ENCODE measurements at places on chromosomes 7 and 10.

DNA sequence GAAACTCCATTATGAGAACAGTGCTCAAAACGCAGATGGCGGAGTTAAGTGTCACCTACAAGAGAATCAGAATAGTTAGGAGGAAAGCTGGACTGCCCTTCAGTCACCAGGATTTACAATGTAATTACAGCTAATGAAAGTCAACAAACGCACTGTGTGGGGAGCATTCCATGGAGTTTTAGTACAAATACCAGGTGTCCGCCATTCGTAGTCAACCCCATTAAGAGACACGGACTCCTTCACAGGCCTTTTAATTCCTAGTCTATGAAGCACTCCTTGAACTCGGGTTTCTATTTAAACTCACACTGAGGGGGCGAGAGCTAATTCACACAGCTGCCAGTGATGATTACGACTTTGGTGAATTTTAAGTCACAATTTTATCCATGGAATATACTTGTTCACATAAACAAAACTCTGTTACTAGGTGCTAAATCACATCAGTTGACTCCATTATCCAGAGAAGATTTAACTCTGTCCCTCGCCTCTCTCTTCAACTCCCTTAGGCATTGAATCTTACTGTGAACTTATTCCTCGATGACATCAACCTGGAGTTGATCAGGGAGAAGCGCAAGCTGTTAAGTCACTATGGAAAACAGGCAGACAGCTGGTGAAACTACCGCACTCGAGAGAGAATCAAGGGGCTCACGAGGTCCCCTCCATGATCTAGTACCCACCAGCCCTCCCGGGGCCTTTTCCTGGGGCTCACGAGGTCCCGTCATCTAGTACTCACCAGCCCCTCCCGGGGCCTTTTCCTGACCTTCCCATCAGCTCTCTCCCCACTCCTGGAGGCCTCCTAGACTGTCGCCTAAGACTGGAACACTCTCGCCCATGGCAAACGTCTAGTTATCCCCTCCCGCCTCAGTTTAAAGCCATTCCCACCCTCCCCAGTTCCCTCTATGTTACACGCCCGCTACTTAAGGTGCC, 1.5 kb downstream of the ZFAND2A start:
- DNase-seq: no peak

- no peak for DNase-seq
Measured at GRCh38 chr7:12239806-12240205, 28.7 kb downstream of the TMEM106B start.

DNA sequence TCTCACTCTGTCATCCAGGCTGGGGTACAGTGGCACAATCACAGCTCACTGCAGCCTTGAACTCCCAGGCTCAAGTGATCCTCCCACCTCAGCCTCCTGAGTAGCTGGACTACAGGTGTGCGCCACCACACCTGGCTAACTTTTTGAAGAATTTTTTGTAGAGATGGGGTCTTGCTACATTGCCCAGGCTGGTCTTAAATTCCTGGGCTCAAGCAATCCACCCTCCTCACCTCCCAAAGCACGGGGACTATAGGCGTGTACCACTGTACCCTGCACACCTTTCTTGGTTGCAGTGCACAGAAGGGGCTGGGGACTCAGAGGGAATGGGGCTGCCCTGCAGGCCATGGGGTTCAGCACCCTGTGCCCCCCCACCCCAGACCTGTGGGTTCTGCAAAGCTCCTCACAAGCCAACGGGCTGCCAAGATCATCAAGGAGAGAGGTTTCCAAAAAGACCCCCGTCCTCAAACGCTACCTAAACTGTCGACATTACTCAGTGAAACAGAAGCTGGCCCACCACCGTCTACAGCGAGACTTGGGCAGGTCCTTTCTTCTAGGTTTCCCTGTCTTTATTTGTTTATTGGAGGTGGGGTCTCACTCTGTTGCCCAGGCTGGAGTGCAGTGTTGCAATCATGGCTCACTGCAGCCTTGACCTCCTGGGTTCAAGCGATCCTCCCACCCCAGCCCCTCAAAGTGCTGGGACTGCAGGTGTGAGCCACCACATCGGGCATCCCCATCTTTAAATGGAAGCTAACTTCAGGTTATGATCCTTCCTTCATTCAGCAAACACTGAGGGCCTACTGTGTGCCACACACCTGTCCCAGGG, 26.6 kb upstream of the ELFN1 start:
- no peak for DNase-seq

DNA sequence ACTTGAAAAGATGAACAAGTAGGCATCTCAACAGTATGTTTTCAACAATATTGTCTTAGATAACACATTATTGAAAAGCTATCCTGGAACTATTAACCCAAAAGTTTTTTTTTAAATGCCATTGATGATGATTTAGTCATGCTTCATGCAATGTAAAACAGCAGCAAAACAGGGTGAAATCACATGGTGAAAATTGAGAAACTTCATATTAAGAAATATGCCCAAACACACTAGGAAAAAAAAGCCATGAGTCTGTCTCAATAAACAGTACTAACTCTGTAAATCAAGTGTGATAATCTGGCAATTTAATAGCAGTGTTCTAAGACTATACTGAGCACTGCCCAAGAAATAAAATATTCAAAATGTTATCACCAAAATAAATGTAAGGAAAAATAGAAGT, 613.1 kb downstream of the KCNMA1 start:
- DNase-seq: no peak

- no peak for DNase-seq
Measured at GRCh38 chr7:27149842-27150567, 2.4 kb downstream of the HOXA3 start.

DNA sequence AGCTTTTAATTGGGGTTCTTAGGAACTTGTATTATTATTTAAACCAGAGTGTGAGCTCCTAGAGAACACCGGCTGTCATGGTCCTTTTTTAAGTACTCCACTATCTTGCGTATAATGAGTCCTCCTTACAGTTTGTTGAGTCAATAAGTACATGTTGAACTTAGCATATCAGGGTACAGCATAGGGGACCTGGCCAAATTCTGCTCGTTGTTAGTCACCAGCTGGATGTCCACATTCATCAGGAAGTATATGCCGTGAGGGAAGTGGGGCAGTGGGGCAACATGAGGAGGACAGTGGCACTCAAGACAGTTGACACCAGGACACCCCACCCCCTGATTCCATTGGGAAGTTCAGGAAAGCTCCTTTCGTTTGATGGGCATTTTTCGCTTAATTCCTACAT, 16.6 kb downstream of the RPP30 start:
- DNase-seq: no peak

DNA sequence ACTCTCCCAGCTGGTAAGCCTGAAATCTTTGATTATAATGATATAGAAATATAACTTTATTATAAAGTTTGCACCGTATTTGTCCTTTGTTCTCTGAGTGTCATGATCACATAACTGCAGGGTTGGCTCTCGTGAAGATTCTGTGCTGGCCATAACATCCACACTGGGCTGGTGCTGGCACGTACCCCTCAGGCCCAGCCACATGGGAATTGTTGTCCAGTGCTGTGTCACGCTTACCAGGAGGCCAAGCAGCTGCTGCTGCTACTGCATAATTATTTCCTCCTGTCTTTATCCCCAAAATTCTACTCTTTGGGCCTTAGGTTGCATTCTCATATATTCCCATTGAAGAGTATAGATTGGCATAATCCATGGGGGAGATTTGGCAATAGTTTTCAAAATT, 20.8 kb upstream of the UCN3 start:
- no peak for DNase-seq

DNA sequence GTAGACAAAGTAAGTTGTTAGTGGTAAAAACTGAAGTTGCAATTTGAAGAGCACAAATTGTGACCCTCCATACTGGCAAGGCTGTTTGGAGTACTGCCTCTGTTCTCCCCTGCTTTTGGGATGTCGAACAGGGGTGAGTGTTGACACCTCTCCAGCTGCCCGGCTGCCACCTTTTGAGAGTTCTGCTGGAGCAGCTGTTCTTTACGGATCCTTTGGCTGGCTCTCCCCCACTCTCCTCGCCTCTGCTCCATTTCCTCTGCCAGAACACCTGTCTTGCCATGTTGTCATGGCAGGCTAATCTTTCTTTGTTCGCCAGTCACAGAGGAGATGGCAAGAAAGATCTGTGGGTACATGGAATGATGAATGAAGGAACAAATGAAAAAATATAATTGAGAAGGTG, 34.9 kb downstream of the INSYN2A start:
- DNase-seq: no peak

- no peak for DNase-seq
Measured at GRCh38 chr10:127982601-127983000, 75.7 kb downstream of the PTPRE start.

- no peak for DNase-seq
Measured at GRCh38 chr7:124643311-124643811, 122.2 kb downstream of the GPR37 start.

GRCh38 chr7:54778696-54779540, 19.9 kb upstream of the SEC61G start:
- DNase-seq: no peak

DNA sequence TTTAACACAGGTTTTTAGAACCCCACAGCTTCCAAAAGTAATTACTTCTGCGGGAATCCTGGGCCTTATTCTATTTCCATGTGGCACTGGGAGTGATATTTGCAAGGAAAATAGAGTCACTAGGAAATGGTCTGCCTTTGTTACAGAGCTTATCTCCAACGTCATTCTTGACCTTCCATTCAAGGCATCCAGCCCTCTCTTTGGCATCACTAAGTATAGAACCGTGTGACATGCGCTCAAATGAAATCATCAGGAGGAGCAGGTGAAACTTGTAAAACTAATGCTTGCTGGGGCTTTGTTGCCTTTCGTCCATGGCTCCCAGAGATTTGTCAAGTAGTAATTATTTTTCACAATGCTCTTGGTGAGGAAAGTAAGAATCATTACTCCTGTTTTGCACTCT, 73.4 kb downstream of the PAPSS2 start:
- DNase-seq: no peak

DNA sequence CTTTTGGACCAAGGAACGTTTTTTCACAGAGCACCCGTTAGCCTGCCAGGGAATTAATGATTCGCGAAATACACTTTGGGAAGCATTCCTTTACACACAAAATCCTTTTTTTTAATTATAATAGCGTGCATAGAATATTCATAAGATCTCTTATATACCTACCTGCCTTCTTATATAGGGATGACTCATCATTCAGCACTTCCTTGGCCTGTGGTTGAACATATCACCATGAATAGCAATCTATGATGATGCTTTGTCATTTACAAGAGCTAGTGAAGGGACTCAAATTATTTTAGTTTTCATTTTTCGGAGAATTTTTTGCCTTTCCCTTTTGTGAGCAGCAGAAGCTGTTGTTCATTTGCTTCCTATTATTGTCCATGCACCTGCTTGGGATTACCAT, 97.0 kb downstream of the CDH23 start:
- DNase-seq: no peak

GRCh38 chr7:102169651-102170392, 116.8 kb upstream of the SH2B2 start:
- DNase-seq: no peak

GRCh38 chr7:158362912-158363905, 224.4 kb downstream of the PTPRN2 start:
- DNase-seq: no peak

- DNase-seq: no peak
Measured at GRCh38 chr10:34024693-34025425, 690.4 kb upstream of the NRP1 start.

GRCh38 chr10:35640474-35640873, 1.6 kb downstream of the FZD8 start:
- DNase-seq: peak; percentile 37

GRCh38 chr10:112988839-112989406, 38.9 kb downstream of the TCF7L2 start:
- DNase-seq: no peak

- DNase-seq: no peak
Measured at GRCh38 chr7:33750177-33750576, 155.2 kb upstream of the BMPER start.

- no peak for DNase-seq
Measured at GRCh38 chr10:114265392-114266053, 26.5 kb downstream of the VWA2 start.

DNA sequence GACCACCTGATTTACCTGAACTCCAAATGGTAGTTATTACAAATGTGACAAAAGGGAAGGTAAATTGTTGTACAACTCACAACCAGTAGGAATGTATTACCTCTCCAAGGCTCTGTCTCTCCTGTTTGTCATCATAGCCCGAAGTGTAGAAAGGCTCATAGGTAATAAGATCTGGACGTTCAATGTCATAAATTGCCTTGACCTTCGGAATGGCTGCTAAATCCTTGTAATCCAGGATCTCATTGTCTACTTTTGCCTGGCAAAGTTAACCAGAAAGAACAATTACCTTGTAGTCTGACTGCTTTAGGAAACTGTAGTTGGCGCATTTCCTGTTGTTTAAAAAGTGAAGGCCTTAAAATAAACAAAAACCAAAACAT, 68.6 kb upstream of the AFAP1L2 start:
- DNase-seq: no peak

DNA sequence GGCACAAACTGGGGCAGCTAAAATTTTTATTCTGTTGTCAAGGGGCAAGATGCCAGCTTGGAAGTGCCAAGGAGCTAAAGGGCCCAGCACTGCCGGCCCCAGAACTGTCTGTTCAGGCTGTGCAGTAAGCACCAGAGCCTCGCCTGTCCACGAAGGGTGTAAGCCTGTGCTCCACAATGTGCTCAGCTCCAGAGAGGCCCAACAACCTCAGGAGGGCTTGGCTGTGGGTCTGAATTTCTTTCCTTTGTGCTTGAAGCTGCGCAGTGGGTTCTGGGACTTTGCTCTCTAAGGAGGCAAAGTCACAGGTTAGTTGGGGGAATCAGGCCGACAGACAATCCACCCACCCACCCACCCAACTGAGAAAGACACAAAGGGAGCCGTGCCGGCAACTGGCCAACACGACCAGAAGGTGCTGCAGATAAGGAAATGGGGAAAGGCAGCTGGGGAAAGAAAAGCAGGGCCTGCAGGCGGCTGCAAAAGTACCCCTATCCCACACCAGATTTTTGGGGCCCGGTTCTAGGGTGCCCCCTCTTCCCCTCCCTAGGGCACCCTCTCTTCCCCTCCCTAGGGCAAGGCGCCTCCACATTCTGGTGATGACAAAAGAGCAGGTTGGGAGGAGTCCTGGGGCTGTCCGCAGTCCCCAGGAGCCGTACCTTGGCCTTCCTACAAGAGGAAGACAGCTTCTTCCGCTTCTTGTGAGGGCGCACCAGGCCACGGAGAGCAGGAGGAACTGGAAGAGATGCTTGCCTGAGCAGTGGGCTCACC, 7.7 kb downstream of the DDX56 start:
- DNase-seq: no peak

DNA sequence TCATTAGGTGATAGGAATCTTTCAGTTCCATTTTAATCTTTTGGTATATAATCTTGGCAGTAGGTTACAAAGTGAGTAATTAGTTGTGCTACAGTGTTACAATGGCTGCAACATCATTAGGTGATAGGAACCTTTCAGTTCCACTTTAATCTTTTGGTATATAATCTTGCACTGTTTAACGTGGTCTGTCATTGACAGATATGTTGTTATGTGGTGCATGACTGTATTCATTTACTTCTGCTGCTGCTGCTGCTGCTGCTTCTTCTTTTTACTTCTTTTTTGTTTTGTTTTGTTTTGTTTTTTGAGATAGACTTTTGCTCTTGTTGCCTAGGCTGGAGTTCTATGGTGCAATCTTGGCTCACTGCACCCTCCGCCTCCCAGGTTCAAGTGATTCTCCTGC, 28.6 kb downstream of the ST7 start:
- DNase-seq: no peak

GRCh38 chr10:54441275-54441674, 359.8 kb downstream of the PCDH15 start:
- DNase-seq: no peak

GRCh38 chr10:43458227-43458626, 21.3 kb downstream of the ZNF487 start:
- no peak for DNase-seq

All from CD4-positive, alpha-beta T cell (primary cell).